Cerebellar nuclear complex (tissue), 1 donor: ENCODE measurements at places on chromosomes 5 and 9.
A peak's percentile ranks its signal among the peaks of the same experiment; 100 is the strongest.

GRCh38 chr5:176818391-176819098 lies 8.2 kb downstream of the UNC5A start:
- no peak for DNase-seq

- no peak for DNase-seq
Measured at GRCh38 chr9:33619666-33620404, 95.8 kb downstream of the ANKRD18B start.

- DNase-seq: no peak
Measured at GRCh38 chr5:6424700-6425099, 24.0 kb upstream of the UBE2QL1 start.

GRCh38 chr5:60340965-60341471 lies 358.9 kb downstream of the DEPDC1B start:
- DNase-seq: no peak

DNA sequence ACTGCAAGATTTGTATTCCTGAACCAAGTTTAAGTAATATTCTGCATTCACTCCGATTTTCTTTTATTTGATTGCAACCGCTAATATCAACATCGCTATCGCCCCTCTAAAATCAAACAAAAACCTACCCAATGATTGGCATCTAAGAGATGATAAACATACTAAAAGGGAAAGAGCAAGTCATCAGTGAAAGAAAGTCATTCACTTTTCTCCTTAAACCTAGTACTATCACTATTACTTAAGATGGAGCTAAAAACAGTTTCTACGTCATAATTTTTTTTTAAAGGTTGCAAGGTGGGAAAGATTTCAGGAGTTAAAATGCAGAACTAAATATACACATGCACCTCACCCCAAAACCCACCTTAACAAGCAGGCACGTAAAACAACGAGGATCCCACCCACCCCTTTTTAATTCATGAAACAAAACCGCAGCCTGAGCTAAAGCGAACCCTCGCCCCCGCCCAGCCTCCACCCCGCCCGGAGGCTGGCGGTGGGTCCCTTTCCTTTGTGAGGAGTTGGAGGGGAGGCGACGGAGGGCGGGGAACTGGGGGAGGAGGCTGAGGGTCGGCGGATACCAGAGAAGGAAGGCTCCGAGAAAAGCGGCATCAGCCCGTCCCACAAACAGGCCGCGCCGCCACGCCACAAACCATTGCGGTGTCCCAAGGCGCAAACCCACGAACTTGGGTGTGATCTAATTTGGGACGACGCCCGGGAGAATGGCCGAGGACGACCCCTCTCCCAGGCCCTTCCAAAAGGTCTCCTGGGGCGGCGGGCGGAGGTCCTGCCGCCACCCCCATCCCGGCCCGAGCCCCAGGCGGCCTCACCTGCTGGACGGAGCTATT lies 861 bp downstream of the UBQLN1 start:
- no peak for DNase-seq

DNA sequence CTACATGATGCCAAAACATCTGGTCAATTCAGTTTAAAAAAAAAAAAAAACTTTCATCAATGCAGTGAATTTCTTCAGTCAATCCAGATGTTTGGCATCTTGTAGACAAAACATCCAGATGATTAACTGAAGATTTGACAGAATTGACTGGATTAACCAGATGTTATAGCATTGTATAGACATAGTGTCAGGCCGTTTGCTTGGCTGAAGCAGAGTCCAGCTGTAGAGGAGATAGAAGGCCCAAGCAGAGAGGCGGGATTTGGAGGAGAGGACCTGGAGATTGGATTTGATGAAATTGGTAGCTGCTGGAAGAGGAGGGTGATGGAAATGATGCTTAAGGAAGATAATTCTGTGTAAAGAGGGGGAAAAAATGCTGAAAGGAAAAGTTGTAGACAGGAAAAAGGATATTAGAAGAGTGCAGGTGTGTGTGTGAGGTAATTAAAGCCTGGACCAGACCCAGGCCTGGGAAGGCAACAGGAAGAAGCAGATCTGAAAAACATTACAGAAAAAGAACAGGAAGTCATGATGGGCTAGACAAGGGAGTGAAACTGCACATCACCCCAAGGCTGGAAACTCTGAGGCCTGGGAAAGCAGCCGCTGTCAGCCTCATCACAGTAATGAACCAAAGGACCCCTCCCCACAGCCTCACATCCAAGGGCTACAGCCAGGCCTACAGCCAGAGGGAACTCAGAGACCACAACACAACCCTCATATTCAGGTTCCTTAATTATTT lies 258.3 kb downstream of the CWC27 start:
- no peak for DNase-seq

DNA sequence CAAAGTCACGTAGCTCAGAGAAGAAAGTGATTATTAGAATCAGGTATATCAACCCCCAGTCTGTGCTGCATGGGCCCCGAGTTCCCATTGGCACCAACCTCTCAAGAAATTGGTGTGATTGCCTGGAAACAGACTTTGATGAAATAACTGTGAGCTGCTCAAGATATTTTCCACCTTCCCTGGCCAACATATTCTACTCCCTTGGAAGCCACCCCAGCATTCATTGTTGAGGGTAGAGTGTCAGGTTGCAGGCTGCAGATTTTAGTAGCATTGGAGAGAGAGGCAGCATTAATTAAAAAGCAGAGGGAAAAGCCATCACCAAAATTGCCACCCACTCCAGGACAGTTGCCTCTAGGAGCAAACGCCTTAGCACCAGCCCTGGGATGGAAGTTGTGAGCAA lies 154.2 kb upstream of the TNPO1 start:
- DNase-seq: no peak

DNA sequence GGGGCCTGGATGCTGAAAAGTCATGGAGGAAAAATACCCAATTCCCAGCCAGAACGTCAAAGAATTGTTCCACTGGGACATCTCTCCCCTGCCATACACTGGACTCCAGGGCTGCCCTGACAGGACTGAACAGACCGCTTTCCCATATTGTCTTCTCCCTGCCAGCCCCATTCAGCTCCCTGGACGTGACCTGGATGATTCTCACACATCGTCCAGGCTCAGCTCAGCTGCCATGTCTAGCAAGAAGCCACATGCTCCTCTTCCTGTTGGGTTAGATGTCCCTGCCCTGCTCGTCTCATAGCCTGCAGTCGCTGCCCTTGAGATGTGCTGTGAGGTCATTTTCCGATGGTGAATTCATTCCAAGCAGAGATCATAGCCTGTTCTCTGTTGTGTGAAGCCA lies 37.4 kb downstream of the FOXI1 start:
- DNase-seq: no peak

DNA sequence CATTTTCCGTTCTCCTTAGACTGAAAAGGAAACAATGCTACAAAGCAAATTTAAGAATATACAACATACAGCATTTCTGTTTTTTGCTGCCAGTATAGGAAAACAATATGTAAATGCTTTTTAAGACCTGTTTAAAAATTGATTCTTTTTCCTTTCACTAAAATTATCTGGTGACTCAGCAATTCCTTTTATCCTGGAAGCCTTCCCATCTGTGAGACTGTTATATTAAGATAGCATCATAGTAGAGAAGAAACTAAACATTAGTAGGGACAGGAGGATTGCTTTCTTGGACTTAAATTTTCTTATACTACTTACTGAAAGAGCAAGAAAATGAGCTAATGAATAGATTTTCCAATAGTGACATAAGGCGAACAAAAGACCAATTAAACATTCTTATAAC lies 30.0 kb upstream of the GPR21 start:
- no peak for DNase-seq

DNA sequence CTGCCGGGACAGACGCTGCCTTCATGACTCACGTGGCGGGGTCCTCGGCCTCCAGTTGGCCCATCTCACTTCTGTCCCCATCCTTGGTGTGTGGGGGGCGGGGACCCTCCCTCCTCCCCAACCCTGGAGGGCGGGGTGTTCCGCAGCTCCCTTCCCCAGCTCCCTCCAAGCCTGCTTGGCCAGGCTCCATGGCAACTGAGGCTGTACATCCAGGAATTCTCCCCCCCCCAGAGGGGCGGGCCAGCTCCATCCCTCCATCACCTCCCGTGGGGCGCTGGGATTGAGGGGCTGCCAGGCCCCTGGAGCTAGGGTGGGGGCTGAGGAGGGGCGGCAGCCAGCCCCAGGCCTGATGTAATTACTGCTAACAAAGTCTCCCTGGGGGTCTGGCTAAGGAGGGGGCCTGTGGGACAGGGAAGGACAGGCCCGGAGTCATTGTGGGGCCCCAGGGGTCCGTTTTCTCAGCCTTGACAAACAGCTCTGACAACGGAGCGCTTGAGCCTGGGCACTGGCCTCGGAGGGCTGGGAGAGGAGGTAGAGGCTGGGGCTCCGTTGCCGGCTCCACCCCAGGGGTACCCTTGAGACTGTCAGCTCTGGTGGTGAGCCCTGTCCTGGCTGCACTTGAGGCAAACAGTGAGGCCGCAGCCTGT lies 8.0 kb downstream of the DIPK1B start:
- no peak for DNase-seq

DNA sequence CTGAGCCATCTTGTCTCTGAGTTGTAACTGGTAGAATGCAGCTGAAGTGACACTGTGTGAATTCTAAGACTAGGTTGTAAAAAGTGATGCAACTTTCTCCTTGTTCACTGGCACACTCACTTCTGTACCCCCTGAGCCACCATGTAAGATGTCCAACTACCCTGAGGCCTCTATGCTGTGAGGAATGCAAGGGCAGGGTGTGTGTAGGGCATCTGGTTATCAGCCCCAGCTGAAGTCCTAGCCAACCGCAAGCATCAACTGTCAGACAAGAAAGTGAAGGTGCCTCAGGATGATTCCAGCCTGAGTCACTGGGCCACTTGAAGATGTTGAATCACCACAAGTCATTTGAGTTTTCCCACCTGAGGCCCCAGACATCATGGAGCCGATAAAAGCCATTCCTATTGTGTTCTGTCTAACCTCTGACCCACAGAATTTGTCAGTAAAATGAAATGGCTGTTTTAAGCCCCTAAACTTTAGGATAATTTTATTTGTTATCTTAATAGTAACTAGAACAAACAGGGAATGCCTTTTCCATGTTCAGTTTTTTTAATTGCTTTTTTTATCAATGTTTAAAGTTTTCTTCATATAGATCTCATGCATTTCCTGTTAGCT lies 18.7 kb upstream of the RHOBTB3 start:
- no peak for DNase-seq

- no peak for DNase-seq
Measured at GRCh38 chr5:30928956-30929355, 264.5 kb upstream of the CDH6 start.

GRCh38 chr5:180792287-180792964 lies 10.2 kb downstream of the MGAT1 start:
- DNase-seq: no peak

GRCh38 chr5:117594166-117594565 lies 1019.5 kb upstream of the SEMA6A start:
- DNase-seq: no peak

GRCh38 chr9:133784731-133785561 lies 46.8 kb upstream of the SARDH start:
- DNase-seq: no peak

DNA sequence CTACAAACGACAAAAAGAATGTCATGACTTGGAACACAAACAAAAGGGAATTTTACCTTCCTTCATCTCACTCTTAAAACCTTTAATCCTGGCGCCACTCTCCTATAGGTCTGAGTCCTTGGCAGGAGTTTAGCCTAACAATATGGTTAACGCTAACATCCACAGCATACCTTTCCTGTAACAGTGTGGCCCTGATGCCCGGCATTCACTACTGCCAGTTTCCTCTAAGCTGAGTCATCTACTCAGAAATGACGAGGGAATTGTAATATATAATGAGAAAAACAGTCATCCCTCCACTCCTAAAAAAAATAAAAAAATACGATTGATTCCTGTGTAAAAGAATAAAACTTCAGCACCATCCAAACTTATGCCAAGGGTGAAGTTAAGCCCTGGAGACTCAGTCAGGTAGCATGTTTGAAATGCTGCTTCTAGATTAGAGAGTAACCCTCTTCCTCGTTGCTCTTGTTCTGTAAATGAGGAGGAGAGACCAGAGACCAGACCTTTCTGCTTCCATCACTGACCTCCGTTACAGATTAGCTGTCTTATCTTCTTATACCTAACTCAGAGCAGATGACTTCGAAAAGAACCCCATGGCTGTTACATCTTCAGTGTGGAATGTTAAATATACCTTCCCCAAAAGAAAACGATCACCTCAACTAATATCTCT lies 37.4 kb downstream of the CCDC125 start:
- DNase-seq: no peak

GRCh38 chr9:121999556-121999955 lies 93.6 kb downstream of the TTLL11 start:
- DNase-seq: no peak

- peak; percentile 64 for DNase-seq
Measured at GRCh38 chr9:114405294-114406034, 17.7 kb upstream of the AKNA start.

GRCh38 chr9:34374905-34375552 lies 1.7 kb downstream of the MYORG start:
- DNase-seq: no peak

DNA sequence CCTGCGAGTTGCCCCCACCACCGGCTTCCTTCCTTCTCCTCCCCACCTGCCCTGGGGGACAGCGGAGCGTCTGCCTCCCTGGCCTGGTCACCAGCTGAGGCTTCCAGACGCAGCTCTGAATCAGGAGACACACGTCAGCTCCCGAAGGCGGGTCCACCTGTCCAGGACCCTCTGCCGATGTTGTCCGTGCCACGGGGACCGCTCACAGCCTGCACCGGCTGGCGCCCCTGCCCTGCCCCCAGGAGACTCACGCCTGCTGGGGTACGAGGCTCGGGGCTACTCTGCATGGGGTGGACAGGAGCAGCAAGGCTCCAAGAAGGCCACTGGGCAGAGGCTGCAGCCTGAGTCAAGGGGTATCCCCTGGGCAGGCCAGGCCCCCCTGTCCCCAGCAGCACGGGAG lies 1.9 kb upstream of the CCDC187 start:
- DNase-seq: no peak

GRCh38 chr5:4116834-4117233 lies 521.2 kb downstream of the IRX1 start:
- DNase-seq: no peak

GRCh38 chr5:100863739-100864138 lies 39.3 kb downstream of the ST8SIA4 start:
- DNase-seq: no peak

GRCh38 chr9:87640385-87640795 lies 85.5 kb upstream of the CTSL start:
- DNase-seq: no peak

DNA sequence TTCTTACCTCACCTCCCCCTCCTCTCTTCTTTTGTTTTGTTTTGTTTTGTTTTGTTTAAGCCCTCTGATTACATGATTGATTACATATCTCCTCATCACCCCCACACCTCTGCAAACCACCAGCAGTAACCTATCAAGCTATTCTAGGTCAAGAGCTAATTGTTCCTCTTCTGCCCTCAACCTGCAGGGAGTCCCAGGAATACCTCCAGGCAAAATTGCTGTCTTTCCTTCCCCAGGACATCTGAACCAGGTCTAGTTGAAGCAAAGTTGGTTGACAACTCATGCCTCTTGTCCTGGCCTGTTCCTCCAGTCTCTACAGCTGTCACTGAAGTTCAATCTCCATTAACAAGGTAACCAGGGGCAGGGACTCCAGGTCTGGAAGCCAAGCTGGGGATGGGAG lies 80.0 kb upstream of the PTGER4 start:
- DNase-seq: no peak

- DNase-seq: no peak
Measured at GRCh38 chr9:125377584-125378250, 116.1 kb downstream of the GAPVD1 start.

GRCh38 chr5:178421128-178421527 lies 169.1 kb downstream of the COL23A1 start:
- DNase-seq: no peak

GRCh38 chr5:14560091-14560595 lies 21.4 kb upstream of the OTULINL start:
- no peak for DNase-seq

- DNase-seq: no peak
Measured at GRCh38 chr9:114478871-114479270, 26.4 kb downstream of the WHRN start.
